Tongue (tissue), 3 donors: ENCODE measurements at places on chromosomes 7 and 10. TPM values are rescaled to one million over a fixed set of nuclear protein-coding genes. Genes with fewer than 3 reads are reported as not detected.

- DNase-seq, result peak; percentile 61
Measured at GRCh38 chr7:711093-711921, 15.2 kb upstream of the DNAAF5 start.

- peak; percentile 80 for DNase-seq
Measured at GRCh38 chr7:80781561-80781979, 137.3 kb downstream of the SEMA3C start.

DNA sequence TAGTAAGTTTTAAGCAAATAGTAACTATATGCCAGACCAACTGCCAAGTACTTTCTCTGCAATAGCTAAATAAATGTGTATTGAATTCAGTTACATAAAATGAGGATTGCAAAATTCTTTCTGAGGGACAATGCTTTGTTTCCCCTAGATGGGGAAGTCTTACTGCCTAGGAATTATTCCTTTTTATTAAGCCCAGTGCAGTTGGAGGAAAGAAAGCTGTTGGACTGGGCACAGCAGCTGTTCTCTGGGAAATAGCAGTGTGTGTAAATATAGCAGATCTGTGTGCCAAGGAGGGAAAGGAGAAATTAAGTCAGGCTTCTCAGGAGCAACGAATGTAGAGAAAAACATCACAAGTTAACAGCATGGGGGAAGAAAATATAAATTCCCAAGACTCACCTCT, 77.1 kb downstream of the SEC23IP start:
- DNase-seq, result peak; percentile 12

Gene NUTM2E
- 0.41 TPM for total RNA-seq

DNA sequence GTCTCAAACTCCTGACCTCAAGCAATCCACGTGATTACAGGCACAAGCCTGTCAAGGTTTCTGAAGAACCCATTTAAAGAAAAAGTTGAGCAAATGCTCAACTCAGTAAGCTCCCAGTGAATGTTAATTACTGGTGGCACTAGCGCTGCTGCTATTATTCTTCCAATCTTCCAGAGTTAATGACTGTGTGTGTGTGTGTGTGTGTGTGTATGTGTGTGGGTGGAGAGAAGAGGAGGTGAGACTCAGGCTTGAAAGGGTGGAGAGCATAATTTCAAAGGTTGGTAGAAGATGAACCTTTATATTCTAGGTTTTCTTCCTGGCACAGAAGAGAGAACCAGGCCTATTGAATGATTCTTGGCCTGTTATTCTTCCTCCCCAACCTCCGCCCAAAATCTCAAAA, 11.6 kb upstream of the NPVF start:
- DNase-seq, result no peak

GRCh38 chr7:121404348-121404747, 8.2 kb upstream of the FAM3C start:
- no peak for DNase-seq

- no peak for DNase-seq
Measured at GRCh38 chr10:22615819-22616499, 98.4 kb downstream of the PIP4K2A start.

- no peak for DNase-seq
Measured at GRCh38 chr10:100750291-100751210, 5.2 kb downstream of the PAX2 start.

Gene LBX1
- total RNA-seq, result 5.6 TPM

Gene CH25H
- total RNA-seq, result 0.21 TPM
